ENCODE measurements at places on chromosomes 11 and 22. TPM values are rescaled to one million over a fixed set of nuclear protein-coding genes. Genes with fewer than 3 reads are reported as not detected.

Gene FBLN1
- total RNA-seq, result 41.5 TPM

Gene CENATAC
- 12.5 TPM for total RNA-seq

Gene GAL3ST1
- 6.6 TPM for total RNA-seq

Gene PDGFB
- 3.3 TPM for total RNA-seq

Gene ARCN1
- 87.1 TPM for total RNA-seq

Gene TBX1
- total RNA-seq, result 2.9 TPM

Gene SAA4
- total RNA-seq, result not detected

Gene OR52K2
- not detected for total RNA-seq
